ENCODE measurements at places on chromosomes 16 and 17. TPM values are rescaled to one million over a fixed set of nuclear protein-coding genes. Genes with fewer than 3 reads are reported as not detected.

Gene PLEKHH3
- 20.2 TPM for total RNA-seq

Gene TMEM204
- 20.2 TPM for total RNA-seq

DNA sequence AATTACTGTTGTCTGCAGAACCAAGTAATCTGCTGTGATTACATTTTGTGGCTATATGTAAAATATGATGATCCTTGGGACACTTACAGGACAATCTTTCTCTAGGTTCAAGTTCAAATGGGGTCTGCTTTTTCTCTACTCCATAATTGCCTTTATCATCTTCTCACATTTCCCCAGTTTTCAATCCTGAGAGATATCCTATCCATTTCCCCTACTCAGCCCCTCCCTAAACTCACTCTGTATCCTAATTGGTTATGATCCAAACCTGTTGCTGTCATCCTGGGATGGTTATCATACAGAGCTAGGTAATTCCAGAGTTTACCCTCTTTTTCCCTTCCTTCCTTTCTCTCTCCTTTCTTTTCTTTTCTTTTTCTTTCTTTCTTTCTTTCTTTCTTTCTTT lies 100.5 kb upstream of the ELAC2 start:
- peaks cover 9% of the 10 kb centered on the region for H3K27me3 ChIP-seq
- H3K27ac ChIP-seq: no peak overlapping the region
- H3K36me3 ChIP-seq: no peaks in the 10 kb centered on the region
- no peaks in the 10 kb centered on the region for H3K4me1 ChIP-seq
- no peak overlapping the region for H3K4me3 ChIP-seq
- DNase-seq: no peak

Gene PIPOX
- 0.98 TPM for total RNA-seq

DNA sequence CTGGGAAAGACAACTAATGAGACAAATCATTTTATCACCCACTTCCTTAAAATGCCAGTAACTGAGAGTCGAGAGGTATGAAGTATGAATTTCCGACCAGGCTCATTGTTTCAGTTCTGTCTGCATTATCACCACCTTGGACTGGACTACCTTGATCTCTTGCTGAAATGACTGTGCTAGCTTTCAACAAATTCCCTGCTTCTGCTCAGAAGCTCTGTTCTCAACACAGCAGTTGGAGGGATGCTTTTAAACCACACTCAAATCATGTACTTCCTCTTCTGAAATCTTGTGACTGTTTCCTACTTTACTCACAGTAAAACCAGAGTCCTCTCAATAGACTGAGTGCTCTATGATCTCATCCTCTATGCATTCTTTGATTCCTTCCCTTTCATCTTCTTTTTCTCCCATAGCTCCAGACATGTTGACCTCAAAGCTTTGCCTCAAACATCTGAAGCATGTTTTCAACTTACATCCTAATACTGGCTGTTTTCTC lies 195.8 kb downstream of the KCNJ2 start:
- H3K27ac ChIP-seq: no peak overlapping the region
- H3K4me3 ChIP-seq: no peak overlapping the region
- DNase-seq: no peak

DNA sequence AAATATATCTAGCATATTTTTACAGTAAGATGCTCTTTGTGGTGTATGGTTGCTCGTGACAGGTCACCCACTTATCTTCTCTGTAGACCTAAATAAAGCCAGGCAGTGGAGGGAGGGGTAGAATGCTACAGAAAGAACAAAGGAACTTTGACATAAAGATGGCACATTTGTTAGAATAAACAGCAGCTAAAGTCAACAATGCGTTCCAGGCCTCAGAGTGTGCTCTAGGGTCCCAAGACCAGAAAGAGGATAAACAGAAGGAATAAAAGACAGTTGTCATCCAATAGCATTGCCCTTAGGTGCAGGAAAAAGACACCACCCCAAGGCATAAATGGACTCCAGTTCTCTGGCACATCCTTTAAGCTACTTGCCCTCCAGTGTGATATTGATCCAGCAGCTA lies 523.0 kb upstream of the CDH11 start:
- H3K36me3 ChIP-seq: no peaks in the 10 kb centered on the region
- H3K4me1 ChIP-seq: no peaks in the 10 kb centered on the region
- no peak for DNase-seq
